ENCODE measurements at places on chromosomes 12 and 14.

DNA sequence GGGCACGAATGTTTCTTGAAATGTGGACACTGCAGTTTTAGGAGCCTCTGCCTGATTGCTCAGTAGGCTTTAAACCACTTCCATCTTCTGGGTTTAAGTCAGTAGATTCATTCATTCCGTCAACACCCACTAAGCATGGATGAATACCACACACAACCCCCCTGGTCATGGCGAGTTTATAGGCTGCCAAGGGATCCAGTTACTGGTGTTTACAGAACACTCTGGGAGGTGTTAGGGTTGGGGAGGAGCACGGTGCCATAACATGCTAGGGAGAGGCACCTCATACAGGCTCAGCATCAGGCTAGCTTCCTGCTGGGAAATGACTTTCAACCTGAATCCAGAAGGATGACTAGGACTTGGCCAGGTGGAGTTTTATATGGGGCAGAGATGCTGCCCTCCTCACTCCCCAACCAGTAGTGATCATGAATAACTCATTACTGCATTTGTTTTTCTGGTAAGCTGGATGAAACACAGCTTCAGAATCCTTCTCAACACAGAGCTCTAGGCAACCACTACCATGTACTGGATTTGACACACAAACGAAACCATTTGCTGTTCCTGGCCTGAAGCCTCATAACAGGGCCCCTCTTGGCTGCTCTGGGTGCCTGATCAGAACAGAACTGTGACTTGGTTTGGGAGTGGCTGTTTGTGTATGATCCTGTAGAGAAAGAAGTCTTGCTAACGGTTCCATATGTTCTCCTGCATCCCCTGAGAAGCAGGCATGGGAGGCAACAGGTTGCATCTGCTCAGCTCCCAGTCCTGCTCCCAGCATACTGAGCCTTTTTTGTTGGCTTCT is 47.9 kb downstream of the FBXW8 start:
- no peak for DNase-seq

DNA sequence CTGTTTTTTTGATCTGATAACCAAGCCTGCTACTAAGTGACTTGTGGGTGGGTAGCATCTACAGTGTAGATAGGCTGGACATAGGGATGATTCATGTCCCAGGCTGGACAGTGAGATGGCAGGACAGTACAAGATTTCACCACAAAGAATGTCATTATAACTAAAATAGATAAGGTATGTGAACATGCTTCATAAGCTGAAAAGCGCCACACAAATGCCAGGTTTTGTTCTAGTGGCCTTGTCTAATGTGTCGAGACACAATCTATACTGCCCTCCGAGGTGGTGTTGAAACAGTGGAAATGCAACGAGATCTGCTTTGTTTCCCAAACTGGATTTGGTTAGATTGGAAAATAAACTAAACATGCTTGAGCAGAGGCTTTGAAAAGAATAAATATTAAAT is 4.4 kb downstream of the LGALS3 start:
- no peak for DNase-seq

- DNase-seq, result no peak
Measured at GRCh38 chr12:124713041-124713435, 145.6 kb upstream of the NCOR2 start.

- DNase-seq, result no peak
Measured at GRCh38 chr14:32343926-32344430, 14.9 kb downstream of the AKAP6 start.

GRCh38 chr12:513446-513845 is 53.7 kb downstream of the B4GALNT3 start:
- no peak for DNase-seq

DNA sequence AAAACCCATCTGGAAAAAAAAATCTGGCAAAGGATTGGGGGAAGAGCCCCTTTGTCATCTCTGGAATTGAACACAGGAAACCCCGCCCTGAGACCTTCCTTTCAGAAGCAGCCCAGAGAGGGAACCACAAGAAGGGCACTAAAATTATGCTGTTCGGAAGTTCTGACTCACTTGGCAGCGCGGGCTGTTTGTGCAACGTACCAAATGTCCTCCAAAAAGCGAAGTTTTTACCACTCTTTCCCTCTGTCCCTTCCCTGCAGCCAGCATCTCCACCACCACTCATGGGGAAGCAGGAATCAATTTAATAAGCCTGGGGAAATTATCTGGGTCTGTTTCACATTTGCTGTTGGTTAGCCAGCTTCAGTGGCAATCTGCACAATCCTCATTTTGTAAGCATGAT is 3.2 kb upstream of the SYNE3 start:
- DNase-seq, result peak; percentile 25

DNA sequence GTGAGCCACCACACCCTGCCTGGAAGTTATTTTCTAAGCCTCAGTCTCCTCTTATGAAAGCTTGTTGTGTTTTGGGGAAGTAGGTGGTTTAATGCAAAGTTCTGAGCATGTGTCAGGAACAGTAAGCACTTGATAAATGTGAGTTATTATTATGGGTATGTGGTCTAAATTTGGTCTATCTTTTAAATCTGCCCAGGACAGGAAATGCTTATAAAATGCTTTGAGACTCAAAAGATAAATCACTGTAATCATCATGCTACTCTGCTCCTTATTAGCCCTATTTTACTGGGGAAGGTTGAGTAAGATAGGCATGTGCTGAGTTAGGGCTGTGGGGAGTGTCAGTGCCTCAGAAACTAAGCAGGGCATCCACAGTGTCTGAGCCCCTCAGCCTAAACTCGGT is 13.1 kb upstream of the SRSF5 start:
- DNase-seq, result no peak

DNA sequence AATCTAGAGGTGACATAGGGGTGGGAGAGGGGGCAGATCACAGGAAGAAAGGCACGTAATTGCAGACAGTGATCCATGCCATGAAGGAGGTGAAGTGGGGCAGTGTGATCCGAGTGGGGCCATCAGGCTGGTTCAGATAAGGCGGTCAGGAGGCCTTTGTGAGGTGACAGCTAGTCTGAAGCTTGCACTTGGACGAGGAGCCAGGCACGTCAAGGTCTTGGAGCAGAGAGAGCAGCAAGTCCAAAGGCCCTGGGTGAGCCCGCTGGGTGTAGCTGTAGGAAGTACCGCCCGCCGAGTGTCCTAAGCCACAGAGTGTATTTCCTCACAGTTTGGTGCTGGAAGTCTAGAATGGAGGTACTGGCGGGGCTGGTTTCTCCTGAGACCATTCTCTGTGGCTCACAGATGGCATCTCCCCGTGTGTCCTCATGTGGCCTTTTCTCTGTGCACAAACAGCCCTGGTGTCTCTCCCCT is 23.6 kb downstream of the RHOF start:
- no peak for DNase-seq

GRCh38 chr12:42362647-42363260 is 36.8 kb downstream of the PPHLN1 start:
- DNase-seq, result no peak

GRCh38 chr14:90344331-90345238 is 12.8 kb upstream of the NRDE2 start:
- no peak for DNase-seq

- DNase-seq, result no peak
Measured at GRCh38 chr12:117098361-117099217, 627 bp downstream of the TESC start.

- DNase-seq, result no peak
Measured at GRCh38 chr12:111942557-111942956, 70.4 kb downstream of the TMEM116 start.

DNA sequence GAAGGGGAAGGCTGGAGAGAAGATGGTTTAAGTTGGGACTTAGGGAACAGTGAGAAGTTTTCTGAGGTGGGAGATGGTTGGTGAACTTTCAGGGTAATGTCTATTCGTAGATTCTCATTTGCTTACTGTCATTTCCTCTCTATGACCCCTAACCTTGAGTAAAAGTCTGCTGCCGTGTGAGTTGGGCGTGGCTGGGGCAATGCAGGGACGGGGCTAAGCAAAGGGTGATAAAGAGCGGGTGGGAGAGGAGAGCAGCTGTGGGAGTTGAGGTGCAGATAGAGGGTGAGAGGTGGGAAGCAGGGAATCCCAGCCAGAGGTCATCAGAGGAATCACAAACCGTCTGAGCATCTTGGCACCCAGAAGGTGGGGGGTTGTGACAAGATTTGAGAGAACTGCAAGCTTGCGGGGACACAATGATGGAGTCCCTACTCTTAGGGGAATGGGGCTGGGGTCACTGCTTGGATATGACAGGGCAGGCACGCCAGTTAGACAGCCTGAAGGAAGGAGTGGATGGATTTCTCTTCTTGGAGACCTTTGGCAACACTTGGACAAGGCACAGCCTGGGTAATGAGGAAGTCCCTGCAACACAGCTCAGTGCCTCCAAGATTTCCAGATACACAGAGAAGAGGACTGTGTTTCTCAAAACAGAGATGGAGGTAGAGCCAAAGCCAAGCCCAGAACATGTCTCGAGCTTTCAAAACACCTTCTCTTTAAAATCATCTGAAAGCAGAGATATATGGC is 45.9 kb upstream of the CTDSP2 start:
- DNase-seq, result no peak

- no peak for DNase-seq
Measured at GRCh38 chr12:107543416-107543815, 142.2 kb upstream of the PWP1 start.

Measured in T-cell (primary cell).